Aorta (tissue), 5 donors: ENCODE measurements at places on chromosomes 13 and 19. TPM values are rescaled to one million over a fixed set of nuclear protein-coding genes. Genes with fewer than 3 reads are reported as not detected.

Gene WDR87
- not detected for total RNA-seq

Gene PHF11
- total RNA-seq: 58.4 TPM

- no peak overlapping the region for H3K27ac ChIP-seq
- no peak overlapping the region for H3K4me3 ChIP-seq
- DNase-seq: no peak
- no peaks in the 10 kb centered on the region for H3K36me3 ChIP-seq
Measured at GRCh38 chr13:94140511-94140910, 339.0 kb downstream of the DCT start.

GRCh38 chr13:98456413-98456845, 120.5 kb downstream of the STK24 start:
- no peak overlapping the region for H3K27ac ChIP-seq
- H3K36me3 ChIP-seq: no peaks in the 10 kb centered on the region
- no peak overlapping the region for H3K4me3 ChIP-seq
- peak; percentile 44 for DNase-seq
- H3K27me3 ChIP-seq: no peaks in the 10 kb centered on the region

- DNase-seq: no peak
- no peaks in the 10 kb centered on the region for H3K36me3 ChIP-seq
- H3K27ac ChIP-seq: no peak overlapping the region
- H3K27me3 ChIP-seq: no peaks in the 10 kb centered on the region
Measured at GRCh38 chr13:24681930-24682329, 1.7 kb downstream of the ATP12A start.

- no peak overlapping the region for H3K4me3 ChIP-seq
- no peaks in the 10 kb centered on the region for H3K27me3 ChIP-seq
- H3K36me3 ChIP-seq: no peaks in the 10 kb centered on the region
Measured at GRCh38 chr13:44974056-44974793, 15.0 kb downstream of the NUFIP1 start.

DNA sequence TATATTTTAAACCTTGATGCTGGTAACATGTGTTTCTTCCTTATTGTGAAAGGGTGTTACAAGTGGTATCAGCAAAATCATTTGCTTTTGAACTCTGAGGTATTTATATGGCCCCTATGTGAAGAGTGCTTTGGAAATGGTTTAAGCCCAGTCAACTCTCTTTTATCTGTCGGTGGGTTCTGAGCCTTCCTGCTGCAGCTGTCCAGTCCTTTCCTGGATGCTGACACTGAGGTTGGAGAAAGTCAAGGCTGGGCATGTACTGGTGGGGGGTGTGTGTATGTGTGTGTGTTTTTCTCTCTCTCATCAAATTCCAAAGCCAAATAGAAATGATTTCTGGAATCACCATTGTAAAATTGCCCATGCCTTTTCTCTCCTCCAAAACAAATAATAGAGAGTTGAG, 221.2 kb downstream of the LMO7 start:
- H3K36me3 ChIP-seq: peaks cover 6% of the 10 kb centered on the region
- H3K4me1 ChIP-seq: no peaks in the 10 kb centered on the region
- no peak overlapping the region for H3K27ac ChIP-seq
- DNase-seq: no peak
